A673 (cell line): ENCODE measurements at places on chromosomes 3 and 15.

- DNase-seq = no peak
Measured at GRCh38 chr3:126117786-126118185, 33.9 kb upstream of the SLC41A3 start.

DNA sequence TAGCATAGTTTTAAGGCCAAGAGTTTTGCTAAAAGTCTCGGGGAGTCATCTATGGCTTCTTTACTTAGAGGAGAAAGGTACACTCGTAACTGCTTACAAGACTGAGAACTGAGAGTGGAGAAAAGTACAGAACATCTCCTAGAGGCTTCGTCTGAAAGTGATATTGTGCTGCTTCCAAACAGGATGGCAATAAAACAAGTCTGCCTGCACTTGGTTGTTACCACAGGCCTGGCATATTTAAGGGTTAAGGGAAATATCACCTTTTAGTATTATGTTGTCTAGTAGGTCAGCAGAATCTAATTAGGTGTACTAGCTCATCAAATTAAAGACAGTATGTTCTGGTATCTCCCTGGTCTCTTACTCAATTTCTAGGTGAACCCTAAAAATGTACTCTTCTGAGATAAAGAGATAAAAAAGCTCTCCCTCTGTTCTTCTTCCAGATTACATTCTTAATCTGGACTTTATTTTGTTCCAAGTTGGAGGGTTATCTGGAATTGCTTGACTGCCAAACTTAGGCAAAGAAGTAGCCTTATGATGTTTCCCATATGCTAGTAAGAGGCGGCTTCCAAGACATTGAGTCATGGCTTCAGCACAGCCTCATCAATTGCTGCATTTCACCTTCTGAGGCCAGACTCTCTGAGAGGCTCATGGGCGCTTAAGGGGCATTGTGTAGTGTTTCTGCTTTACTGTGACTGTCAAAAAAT lies 181.3 kb downstream of the LSAMP start:
- no peak for DNase-seq

- DNase-seq = no peak
Measured at GRCh38 chr3:119261055-119261454, 20.4 kb upstream of the B4GALT4 start.

GRCh38 chr3:176097027-176097426 lies 1100.3 kb downstream of the TBL1XR1 start:
- no peak for DNase-seq

DNA sequence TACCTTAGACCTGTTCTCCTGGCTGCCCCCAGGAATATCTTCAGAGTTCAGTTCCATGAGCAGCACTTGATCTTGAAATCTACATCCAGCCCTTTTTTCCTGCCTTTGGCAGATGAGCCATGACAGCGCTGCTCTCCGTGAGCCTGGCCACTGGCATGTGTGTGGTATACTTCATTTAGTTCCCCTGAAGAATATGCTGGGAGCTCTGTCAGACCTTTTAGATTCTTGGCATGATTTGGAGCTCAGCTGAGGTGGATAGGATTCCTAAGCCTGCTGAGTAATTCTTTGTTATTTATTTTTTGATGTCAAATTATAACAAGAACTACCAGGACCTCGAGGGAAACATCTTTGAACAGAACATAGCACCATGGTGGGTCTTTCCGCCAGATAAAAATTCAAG lies 121.7 kb downstream of the EDEM1 start:
- no peak for DNase-seq

- DNase-seq = no peak
Measured at GRCh38 chr15:44317423-44318058, 29.0 kb downstream of the GOLM2 start.
